ENCODE measurements at places on chromosomes 2 and 18.

GRCh38 chr2:188333751-188334524 is 42.3 kb downstream of the GULP1 start:
- no peak for DNase-seq

DNA sequence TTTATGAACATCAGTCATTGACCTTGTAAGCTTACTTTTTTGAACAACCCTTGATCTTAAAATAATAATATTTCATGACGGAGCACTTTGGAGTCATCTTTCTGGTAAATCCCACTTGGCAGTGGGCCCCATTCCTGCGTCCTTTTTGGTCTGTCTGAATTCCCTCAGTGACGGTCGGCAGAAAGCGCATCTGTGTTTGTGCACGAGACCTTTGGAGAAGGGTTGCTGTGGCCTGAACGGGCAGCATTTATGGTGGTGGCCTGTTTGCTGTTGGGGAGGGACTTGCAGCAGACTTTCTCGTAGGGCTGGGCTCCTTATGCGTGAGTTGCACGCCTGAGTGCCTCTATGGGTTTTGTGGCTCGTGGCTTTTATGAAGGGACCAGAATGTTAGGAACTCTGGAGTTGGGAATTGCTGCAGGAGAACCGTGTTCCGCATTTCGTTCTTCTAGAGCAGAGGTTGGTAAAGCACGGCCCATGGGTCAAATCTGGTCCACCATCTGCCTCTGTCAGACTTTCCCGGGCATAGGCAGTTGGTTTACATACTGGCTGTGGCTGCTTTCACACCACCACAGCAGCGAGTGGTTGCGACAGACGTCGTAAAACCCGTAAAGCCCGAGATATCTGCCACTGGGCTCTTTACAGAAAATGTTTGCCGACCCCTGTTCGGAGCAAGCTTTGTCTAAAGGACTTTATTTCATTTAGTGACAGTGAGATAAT is 30.8 kb downstream of the LPIN1 start:
- no peak for DNase-seq

DNA sequence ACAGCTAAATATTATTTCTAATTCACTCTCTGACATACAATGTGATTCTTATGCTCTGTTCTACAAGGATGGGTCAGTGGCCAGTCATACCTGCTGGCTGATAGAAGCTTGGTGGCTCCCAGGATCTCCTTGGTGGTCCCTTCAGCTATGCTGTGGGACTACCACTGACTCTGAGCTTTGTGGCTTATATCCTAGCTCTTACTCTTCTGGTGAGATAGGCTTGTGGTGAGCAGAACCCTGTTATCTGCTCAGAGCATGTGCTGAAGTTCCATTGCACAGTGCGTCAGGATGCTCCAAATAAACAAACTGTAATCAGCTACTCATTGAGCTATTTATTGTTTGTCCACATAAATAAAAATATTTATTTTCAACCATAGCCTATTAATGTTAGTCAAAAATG is 51.7 kb downstream of the MFSD6 start:
- DNase-seq, result no peak

DNA sequence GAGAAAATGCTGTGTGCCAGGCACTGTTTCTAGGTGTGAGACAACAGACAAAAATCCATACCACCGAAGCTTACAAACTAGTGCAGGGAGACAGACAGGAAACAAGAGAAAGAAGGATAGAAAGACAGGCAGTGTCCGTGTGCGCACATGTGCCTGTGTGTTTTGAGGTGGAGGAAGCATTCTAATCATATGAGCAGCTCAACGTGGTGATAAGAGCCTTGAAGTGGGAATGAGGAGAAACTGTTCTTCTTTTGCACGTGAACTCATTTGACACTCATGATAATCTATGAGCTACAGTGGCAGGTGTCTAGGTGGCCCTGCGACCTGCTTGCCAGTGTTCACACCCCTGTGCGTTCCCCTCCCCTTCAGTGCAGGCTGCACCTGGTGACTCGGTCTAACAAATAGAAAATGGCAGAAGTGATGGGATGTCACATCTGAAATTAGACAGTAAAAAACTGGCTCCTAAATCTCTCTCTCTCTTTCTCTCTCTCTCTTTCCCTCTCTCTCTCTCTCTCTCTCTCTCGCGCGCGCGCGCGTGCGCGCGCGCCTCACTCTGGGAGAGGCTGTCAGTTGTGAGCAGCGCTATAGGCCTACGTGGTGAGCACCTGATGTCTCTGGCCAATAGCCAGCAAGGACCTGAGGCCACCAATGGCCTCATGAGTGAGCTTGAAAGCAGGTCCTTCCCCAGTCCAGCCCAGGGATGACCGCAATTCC is 74.8 kb downstream of the EN1 start:
- no peak for DNase-seq

GRCh38 chr18:43222501-43222900 is 54.8 kb downstream of the SYT4 start:
- DNase-seq, result no peak

DNA sequence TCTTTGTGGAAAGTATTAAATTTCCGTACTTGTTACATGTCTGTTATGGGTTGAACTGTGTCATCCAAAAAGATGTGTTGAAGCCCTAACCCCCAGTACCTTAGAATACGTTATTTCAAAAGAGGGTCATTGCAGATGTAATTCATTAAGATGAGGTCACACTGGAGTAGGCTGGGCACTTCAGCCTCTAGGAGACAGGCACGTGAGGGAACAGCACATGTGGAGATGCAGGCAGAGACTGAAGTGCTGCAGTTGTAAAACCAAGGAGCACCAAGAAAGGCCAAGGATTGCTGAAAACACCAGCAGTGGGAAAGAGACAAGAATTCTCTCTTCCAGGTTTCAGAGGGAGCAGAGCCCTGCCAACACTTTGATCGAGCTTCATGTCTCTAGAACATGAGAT is 4.6 kb upstream of the RHBDD1 start:
- no peak for DNase-seq

DNA sequence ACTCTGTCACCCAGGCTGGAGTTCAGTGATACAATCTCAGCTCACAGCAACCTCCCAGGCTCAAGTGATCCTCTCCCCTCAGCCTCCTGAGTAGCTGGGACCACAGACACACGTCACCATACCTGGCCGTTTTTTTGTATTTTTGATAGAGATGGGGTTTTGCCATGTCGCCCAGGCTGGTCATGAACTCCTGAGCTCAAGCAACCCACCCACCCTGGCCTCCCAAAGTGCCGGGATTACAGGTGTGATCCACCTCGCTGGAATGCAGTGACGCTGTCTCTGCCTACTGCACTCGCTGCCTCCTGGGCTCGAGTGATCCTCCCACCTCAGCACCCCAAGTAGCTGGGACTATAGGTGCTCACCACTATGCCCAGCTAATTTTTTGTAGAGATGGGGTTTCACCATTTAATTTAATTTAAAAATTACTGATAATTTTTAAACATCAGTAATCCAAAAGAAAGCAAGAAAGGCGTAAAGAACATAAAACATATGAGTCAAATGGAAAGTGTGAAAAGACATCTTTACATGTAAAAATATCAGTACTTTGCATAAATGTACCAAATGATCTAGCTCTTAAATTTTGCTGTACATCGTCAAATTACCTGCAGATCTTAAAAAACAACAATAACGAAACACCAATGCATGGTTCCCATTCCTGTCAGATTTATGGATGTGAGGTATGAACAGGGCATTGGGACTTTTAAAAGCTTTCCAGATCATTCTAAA is 2.8 kb upstream of the ZNF236 start:
- no peak for DNase-seq

- no peak for DNase-seq
These were observed 15.0 kb downstream of the GPR55 start for GRCh38 chr2:230909841-230910545.

DNA sequence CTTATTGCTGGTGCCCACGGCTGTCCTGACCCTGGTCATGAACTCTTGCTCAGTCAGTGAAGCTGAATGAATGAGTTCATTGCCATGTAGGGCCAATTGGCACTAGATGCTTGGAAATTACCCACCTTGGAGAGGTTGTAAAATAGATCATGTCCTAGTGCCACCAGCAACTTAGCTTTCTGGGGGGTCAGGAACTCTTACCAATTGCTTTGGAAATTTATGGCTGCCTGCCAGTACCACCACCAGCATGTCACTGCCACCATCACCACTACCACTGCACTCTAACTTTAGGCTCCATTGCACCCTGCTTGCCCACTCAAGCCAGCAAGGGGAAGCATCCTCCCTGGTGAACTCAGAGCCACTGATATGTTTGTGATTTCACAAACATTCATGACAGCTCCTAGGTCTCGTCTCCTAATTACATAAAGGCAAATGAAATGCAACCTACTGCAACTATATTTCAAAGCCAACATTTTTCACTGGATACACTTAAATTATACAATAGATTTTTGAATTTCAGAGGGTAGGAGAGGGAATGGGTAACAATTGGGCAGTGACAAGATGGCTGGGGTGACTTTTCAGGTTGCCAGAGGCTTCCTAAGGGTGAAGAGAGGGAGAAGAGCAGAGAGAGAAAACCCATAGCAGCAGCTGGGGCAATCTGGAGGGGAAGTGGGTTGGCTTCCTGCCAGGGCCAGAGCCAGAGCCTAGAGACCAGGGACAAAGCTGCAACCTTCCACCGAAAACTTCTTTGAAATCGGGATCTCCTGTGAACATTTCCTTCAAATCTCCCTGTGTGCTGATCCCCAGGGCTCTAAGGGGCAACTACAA is 3.5 kb upstream of the EMILIN1 start:
- no peak for DNase-seq

- DNase-seq, result no peak
These were observed 271.6 kb downstream of the EIPR1 start for GRCh38 chr2:3105814-3106569.

DNA sequence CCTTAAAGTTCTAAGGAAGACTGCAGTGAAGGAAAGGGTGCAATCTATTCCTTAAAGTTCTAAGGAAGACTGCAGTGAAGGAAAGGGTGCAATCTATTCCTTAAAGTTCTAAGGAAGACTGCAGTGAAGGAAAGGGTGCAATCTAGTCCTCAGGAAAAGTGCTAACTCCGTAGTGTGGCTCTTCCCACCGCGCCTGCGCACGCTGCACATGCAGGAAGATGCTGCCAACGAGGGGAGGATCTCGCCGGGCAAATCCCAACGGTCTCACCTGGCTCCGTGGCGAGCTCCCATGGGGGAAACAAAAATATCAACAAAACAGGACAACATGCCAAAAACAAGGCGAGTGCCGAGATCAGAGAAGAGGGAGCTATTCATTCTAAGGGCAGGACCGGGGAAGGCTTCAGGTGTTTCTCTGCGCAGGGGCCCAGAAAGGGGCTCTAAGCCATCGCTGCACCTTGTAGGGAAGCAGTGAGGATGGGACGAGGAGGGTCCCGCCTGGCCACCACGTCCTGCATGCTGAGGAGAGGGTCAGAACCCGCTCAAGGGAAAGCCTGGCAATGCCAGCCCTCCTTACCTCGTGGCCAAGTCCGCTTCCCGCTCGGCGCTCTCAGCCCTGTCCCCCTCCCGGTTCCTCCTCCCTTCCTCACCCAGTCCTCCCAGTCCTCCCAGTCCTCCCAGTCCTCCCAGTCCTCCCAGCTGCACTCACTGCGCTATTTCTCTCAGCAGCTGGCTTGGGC is 24.5 kb downstream of the TIMM21 start:
- no peak for DNase-seq

GRCh38 chr2:188609321-188610049 is 317.8 kb downstream of the GULP1 start:
- no peak for DNase-seq

- no peak for DNase-seq
These were observed 225.1 kb upstream of the ITGA4 start for GRCh38 chr2:181231886-181232621.

DNA sequence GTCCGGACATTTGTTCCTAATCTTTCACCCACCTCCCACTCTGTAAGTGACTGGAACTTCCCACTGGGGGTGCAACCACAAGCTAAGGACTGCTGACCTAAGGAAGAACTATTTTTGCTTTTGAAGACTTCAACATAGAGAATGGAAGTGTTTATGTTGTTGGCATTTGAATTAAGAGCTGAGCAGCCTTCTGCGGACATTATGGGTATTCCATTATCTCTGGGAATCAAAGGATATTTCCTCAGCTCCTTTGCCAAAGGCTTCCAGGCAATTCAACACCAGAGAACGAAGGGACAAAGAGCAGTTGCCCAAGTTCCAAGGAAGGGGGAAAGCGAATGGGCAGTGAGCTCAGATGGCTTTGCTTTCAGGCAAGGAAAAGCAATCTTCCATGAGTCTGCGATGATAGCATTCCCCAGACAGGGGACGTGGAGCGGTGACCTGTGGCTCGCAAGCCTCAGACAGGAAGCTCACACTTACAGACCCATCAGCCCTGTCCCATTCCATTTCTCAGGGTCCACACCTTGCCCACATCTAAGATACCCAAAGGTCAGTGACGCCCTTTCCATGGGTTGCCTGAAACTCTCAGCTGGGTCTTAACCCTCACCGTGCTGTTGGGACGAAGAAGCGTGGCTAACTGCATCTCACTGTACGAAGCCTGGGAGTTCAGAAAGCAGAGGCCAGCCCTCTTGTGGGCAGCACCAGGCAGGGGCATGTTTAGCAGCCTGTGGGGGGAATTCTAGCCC is 116.8 kb downstream of the COPS8 start:
- no peak for DNase-seq

DNA sequence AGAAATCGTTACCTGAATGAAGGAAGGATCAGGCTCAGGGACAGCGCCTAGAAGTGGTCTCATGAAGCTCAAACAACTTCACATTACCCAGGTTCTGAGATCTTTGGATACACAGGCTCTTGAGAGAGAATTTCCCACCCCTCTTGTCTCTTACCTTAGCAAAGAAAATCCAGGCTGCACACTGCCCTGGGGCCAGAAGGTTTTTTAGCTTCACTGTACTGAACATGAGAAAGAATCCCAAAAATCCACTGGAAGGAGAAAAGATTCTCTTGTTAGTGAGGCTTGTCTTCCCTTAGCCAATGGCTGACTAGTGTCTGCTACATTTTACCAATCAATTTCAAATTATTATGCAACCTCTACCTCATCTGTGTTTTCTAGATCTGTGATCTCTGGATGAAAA is 101.0 kb upstream of the RIOK3 start:
- DNase-seq, result no peak

- no peak for DNase-seq
These were observed 63.8 kb downstream of the TMEM237 start for GRCh38 chr2:201579536-201579935.

- no peak for DNase-seq
These were observed 24.4 kb upstream of the FAM117B start for GRCh38 chr2:202610380-202610779.

DNA sequence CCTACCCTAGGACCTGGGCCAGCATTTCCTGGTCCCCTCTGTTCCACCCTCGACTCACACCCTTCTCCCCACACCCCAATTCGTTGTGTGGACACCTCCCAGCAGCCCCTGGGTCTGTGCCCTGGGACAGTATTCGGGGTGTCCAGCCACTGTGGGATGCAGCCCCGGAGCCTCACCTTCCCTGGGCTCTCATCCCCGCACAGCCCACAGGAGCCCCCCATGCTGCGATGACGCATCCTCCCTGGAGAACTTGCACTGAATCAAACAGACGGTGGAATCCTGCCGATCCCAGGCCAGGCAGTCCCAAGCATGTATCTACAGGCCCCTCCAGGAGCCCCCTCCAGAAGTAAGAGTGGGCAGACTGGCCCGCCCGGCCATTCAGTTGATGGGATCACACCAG is 9.7 kb downstream of the ITM2C start:
- DNase-seq, result no peak

All from activated naive CD4-positive, alpha-beta T cell (primary cell).